ENCODE measurements at places on chromosomes 5 and 9.

DNA sequence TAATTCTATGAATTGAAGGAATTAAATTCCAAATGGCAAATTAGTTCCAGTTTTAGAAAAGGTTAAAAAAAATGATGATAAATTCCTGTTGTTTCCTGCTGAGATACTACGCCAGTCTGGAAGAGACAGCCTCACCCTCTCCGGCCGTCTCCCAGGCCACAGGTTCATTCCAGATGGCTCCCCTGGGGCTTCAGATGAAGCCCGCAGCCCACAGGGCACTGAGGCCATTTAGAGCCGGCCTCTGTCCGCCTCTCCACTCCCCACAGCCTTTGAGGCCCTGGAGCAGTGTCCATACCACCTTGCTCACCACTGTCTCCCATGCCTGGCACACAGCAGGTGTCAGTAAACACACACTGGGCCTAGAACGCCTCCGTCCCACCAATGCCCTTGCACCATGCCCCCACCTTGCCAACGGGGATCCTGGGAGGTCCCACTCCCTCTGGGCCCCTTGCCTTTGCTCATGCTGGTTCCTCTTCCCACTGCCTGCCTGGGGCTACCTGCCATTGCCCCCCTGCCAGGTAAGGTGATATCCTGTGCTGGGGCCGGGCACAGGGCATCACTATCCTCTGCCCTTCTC is 26.1 kb downstream of the GFPT2 start:
- DNase-seq = no peak

GRCh38 chr9:106288689-106289088 is 574.3 kb upstream of the ZNF462 start:
- DNase-seq = no peak

GRCh38 chr5:16480144-16480543 is 14.5 kb upstream of the ZNF622 start:
- no peak for DNase-seq

DNA sequence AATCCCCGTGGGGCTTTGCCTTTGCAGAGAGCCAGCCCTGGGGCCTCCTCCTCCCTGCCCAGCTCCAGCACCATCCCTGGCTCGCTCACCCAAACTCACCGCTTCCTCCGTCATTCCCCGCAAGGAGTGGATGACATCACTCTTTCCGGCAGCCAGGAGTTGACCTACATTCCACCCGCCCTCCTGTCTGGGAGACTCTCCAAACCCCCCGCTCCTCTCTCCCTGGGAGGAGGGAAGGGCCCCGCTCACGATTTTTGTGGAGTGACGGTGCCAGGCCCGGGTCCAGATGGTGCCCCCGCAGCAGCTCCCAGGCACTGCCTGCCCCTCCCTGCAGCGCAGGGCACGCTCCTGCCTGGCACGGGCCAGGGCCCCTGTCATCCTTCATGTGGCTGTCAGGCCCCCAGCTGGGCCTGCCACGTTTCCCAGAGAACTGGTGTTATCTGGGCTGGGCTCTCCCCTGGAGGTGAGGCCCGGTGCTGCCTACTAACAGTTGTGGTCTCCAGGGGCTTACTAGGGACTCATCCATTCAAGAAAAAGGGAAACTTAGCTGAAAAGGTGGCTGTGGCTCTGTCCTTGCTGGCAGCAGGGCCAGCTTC is 52.3 kb downstream of the NTNG2 start:
- DNase-seq = peak; percentile 76
